SJCRH30 (cell line): ENCODE measurements at places on chromosomes 5 and 9. TPM values are rescaled to one million over a fixed set of nuclear protein-coding genes. Genes with fewer than 3 reads are reported as not detected.

Gene PKD2L2
- total RNA-seq = not detected in 2 replicates

- H3K27ac ChIP-seq = peak overlapping the region; percentile 73
- H3K36me3 ChIP-seq = no peaks in the 10 kb centered on the region
- peak; percentile 74 for DNase-seq
These were observed 20.4 kb downstream of the XRCC4 start for GRCh38 chr5:83097689-83098231.

DNA sequence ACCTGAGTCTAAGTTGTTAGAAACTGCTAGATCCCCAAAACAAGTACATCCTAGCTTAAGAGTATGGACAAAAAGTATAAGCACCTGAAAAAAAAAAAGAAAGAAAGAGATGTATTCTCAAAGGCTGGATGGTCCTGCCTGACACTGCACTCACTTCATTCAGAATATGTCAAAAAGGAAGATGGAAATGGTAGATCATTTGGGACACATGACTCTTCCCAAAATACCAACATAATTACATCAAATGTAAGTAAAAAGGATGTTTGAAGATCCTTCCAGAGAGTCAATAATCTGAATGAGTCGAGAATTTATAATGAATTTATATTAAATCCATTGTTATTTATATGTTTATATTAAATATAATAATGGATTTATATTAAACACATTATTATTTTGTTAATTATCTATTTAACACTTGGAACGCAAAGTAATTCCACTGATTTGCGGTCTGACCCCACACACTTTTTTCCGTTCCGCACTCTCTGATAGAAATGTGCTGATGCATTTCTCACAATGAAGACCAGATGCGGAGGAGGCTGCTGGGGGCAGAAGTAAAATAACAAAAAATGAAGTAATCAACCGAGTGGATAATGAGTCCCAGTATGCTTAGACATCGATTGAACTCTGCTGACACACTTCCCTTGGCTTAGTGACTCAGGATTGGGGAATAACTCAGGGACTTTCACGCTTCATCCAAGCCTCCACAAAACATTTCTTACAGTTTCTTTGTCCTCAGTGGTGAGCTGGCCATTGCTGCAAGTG lies 201.2 kb downstream of the ADAMTS12 start:
- H3K4me1 ChIP-seq = no peaks in the 10 kb centered on the region
- H3K27me3 ChIP-seq = no peaks in the 10 kb centered on the region
- DNase-seq = no peak
- H3K27ac ChIP-seq = no peak overlapping the region

DNA sequence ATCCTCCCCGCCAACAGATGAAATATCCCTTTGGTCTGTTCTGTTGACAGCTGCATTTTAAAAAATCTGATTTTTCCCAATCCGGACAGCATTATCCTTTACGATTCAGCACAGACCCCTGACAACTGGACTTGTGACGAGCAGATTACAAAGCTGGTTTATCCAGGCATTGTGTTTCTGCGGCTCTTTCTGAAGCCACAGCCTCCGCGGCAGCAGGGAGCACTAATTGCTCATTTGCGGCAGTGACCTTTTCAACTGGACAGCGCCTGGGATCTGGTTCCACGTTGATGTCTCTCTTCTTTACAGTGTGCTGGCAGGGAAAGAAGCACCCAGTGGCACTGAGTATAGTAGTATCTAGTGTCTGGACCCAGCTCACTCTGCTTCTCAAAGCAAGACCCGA lies 351.2 kb downstream of the ZNF608 start:
- peak overlapping the region; percentile 15 for H3K4me3 ChIP-seq
- H3K27me3 ChIP-seq = no peaks in the 10 kb centered on the region
- H3K27ac ChIP-seq = no peak overlapping the region
- peak; percentile 32 for DNase-seq

- no peak overlapping the region for H3K27ac ChIP-seq
- no peak for DNase-seq
- H3K27me3 ChIP-seq = peaks cover 5% of the 10 kb centered on the region; the same call in 1 of the 2 replicates
- no peaks in the 10 kb centered on the region for H3K36me3 ChIP-seq
- H3K4me3 ChIP-seq = no peak overlapping the region
- H3K4me1 ChIP-seq = no peaks in the 10 kb centered on the region
These were observed 831 bp downstream of the KLHL3 start for GRCh38 chr5:137734962-137735554.

- DNase-seq = no peak
- H3K27me3 ChIP-seq = no peaks in the 10 kb centered on the region
- H3K36me3 ChIP-seq = no peaks in the 10 kb centered on the region
- H3K27ac ChIP-seq = no peak overlapping the region
These were observed 102.1 kb downstream of the LURAP1L start for GRCh38 chr9:12876872-12877271.
